Neural progenitor cell (in vitro differentiated cells): ENCODE measurements at places on chromosomes 5 and 9.

GRCh38 chr9:11933926-11934325, 759.3 kb upstream of the TYRP1 start:
- no peak overlapping the region for H3K4me3 ChIP-seq
- no peak overlapping the region for H3K27ac ChIP-seq
- DNase-seq, result no peak
- no peaks in the 10 kb centered on the region for H3K4me1 ChIP-seq
- H3K27me3 ChIP-seq, result no peaks in the 10 kb centered on the region

DNA sequence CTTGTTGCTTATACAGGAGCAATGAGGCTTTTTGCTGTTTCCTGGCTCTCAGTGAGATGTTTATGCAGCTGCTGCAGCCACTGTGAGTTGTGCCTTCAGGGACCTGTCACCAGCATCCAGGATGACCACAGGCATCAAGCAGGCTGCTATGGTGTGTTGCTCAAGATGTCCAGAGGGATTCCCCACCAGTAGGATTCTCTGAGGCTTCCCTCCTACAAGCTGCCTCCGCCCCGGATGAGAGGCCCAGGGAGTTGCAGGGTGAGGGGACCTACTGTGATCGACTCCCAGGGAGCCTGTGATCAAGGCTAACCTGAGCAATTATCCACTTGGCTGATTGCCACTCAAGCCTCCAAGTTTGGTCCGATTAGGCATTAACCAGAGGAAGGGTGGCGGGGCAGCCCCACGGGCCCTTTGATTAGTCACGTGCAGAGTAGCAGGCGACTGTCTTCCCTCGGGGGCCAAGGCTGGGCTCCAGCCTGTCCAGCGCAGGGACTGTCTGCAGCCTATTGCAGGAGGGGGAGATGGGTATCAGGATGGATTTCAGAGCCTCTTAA, 1.8 kb upstream of the FAT2 start:
- no peak overlapping the region for H3K27ac ChIP-seq
- peaks cover 10% of the 10 kb centered on the region for H3K27me3 ChIP-seq
- no peak overlapping the region for H3K4me3 ChIP-seq
- H3K36me3 ChIP-seq, result no peaks in the 10 kb centered on the region

DNA sequence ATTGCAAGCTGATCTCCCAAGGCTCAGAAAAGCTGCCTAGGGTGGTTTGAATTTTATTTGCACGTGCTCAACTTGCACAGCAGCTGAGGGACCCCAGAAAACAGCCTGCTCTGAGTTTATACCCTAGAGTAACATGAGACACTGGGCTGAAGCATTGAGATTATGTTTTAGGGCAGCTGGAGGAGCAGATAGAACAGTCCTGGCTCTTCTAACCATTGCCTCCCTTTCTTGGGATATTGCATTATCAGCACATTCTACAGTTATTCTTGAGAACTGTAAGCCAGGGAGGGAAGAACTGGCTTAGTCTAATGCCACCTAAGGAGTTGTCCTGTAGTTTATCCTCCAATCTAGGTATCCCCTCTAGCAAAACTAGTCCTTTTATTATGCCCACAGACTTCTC, 10.3 kb downstream of the SMC2 start:
- no peaks in the 10 kb centered on the region for H3K27me3 ChIP-seq
- no peak for DNase-seq
- H3K4me1 ChIP-seq, result no peaks in the 10 kb centered on the region
- no peak overlapping the region for H3K27ac ChIP-seq

- H3K27me3 ChIP-seq, result no peaks in the 10 kb centered on the region
- peak overlapping the region; percentile 99 for H3K27ac ChIP-seq
- peak; percentile 86 for DNase-seq
- peaks cover 10% of the 10 kb centered on the region for H3K36me3 ChIP-seq
- peaks cover 79% of the 10 kb centered on the region for H3K4me1 ChIP-seq
These were observed 39.2 kb downstream of the TLE4 start for GRCh38 chr9:79610791-79611614.

GRCh38 chr9:94821098-94821887, 94.8 kb downstream of the AOPEP start:
- no peak for DNase-seq
- H3K27ac ChIP-seq, result no peak overlapping the region
- no peak overlapping the region for H3K4me3 ChIP-seq
- H3K4me1 ChIP-seq, result peaks cover 40% of the 10 kb centered on the region
- H3K36me3 ChIP-seq, result no peaks in the 10 kb centered on the region

DNA sequence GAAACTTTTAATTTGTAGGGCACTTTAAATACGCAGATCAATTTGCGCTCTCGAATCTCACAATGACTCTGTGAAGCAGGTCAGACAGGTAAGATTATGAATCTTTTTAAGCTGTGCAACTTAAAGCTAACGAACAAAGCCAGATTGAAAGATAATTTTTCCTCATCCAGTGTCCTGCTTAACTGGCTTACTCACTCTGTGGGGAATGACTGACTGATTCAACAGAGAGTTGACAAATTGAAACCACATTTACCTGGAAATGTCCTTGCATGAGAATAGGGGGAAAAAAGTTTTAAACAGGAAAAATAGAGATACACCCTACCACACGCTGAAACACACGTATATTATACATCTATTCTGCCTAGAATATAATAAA, 187.9 kb downstream of the MAN2A1 start:
- H3K36me3 ChIP-seq, result no peaks in the 10 kb centered on the region
- DNase-seq, result no peak
- H3K4me3 ChIP-seq, result no peak overlapping the region

GRCh38 chr9:16985559-16986348, 115.3 kb upstream of the BNC2 start:
- no peak for DNase-seq
- H3K4me3 ChIP-seq, result no peak overlapping the region
- no peaks in the 10 kb centered on the region for H3K36me3 ChIP-seq
- peaks cover 7% of the 10 kb centered on the region for H3K4me1 ChIP-seq

DNA sequence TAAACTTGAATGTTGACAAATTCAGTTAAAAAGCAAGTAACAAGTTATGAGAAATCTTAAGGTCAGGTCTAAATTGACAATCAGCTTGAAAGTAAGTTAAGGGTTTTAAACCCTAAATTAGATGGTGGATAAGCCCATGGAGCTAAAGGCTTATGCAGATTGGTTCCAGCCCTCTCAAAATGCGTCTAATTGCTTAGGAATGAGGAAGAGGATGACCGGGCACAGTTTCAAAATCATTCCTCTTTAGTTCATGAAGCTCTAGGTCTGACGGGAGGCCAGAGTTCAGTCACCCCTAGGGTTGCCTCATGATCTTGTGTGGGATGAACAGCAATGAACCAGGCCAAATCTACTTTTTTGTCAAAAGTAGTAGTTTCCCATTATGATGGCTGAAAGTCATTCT, 75.4 kb downstream of the SLC38A9 start:
- H3K27ac ChIP-seq, result no peak overlapping the region
- peak; percentile 12 for DNase-seq
- no peaks in the 10 kb centered on the region for H3K27me3 ChIP-seq
- no peaks in the 10 kb centered on the region for H3K36me3 ChIP-seq
- no peak overlapping the region for H3K4me3 ChIP-seq

DNA sequence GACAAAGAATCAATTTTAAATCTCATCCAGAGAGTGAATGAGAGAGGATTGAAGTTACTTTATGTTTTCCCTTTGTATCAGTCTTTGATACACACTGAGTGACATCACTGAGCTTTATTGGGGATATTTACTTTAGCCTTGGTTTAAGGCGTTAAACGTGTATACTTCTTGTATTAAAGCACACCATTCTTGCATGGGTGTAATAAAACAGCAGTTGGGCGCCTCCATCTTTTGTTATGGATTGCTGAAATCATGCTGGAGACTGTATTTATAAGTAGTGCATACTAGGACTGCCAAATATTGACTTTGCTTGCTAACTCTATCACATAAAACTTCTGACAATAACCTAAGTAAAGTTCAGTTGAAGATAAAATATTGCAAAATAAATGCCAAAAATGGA, 1755.8 kb upstream of the WWC1 start:
- peaks cover 14% of the 10 kb centered on the region for H3K4me1 ChIP-seq
- no peaks in the 10 kb centered on the region for H3K36me3 ChIP-seq
- no peaks in the 10 kb centered on the region for H3K27me3 ChIP-seq
- no peak overlapping the region for H3K27ac ChIP-seq

DNA sequence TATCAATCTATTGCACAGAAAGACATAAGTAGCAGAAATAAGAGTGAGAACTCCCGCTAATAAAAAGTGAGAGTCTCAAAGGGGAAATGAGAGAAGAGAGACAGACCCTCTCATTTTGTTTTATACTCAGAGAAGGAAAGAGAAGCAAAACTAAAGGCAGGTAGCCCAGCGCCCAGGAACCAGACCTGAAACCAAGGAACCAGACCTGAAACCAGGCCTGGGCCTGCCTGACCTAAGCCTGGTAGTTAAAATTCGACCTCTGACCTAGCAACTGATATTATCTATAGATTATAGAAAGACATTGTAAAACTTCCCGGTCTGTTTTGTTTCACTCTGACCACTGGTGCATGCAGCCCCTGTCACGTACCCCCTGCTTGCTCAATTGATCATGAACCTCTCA, 134.5 kb upstream of the SEMA6A start:
- H3K27me3 ChIP-seq, result no peaks in the 10 kb centered on the region
- no peaks in the 10 kb centered on the region for H3K4me1 ChIP-seq
- DNase-seq, result no peak
- no peak overlapping the region for H3K27ac ChIP-seq
- no peaks in the 10 kb centered on the region for H3K36me3 ChIP-seq

GRCh38 chr5:143108498-143109128, 294.9 kb downstream of the NR3C1 start:
- H3K4me1 ChIP-seq, result peaks cover 8% of the 10 kb centered on the region
- no peaks in the 10 kb centered on the region for H3K36me3 ChIP-seq
- no peak overlapping the region for H3K4me3 ChIP-seq
- H3K27ac ChIP-seq, result no peak overlapping the region
- H3K27me3 ChIP-seq, result no peaks in the 10 kb centered on the region

DNA sequence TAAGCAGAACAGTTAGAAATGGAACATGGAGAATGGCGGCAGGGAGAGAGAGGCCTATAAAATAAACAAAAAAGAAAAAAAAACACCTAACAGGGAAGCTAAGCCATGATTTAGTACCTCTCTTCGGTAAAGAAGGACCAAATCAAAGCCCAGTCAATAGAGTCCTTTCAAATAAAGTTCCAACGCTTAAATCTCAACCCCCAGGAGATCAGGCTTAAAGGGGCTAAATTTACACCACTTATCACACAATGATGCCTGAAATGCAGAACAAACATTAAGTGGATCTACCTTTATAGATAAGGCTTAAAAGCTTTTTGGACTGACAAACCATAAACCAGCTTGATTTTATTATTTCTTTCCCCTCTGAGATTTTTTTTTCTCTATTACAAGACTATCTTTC, 66.3 kb downstream of the PRELID2 start:
- no peaks in the 10 kb centered on the region for H3K27me3 ChIP-seq
- no peak for DNase-seq
- peaks cover 19% of the 10 kb centered on the region for H3K4me1 ChIP-seq
- no peak overlapping the region for H3K4me3 ChIP-seq
- no peaks in the 10 kb centered on the region for H3K36me3 ChIP-seq

DNA sequence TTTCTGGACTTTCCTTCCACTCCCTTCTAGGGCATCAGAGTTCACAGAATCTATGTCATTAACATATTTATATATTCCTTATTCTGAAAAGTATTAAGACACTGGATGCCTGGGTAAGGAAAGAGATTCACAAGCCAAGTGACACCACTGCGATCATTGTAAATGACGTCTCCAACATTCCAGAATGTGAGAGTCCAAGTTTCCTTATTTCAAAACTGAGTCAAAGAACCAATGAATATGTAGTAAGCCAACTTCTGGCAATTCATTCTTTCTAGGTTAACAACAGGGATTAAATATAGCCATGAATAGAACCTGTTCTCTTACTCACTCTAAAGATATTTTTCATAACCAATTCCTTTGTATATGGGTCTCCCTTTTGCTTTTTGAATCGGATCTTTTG, 18.1 kb downstream of the RAI14 start:
- no peak overlapping the region for H3K4me3 ChIP-seq
- DNase-seq, result no peak
- no peaks in the 10 kb centered on the region for H3K27me3 ChIP-seq
- no peak overlapping the region for H3K27ac ChIP-seq
- peaks cover 35% of the 10 kb centered on the region for H3K4me1 ChIP-seq

- H3K27ac ChIP-seq, result peak overlapping the region; percentile 91
- peaks cover 14% of the 10 kb centered on the region for H3K4me1 ChIP-seq
- peak; percentile 28 for DNase-seq
- no peaks in the 10 kb centered on the region for H3K27me3 ChIP-seq
- H3K4me3 ChIP-seq, result no peak overlapping the region
These were observed 72.7 kb downstream of the SMIM23 start for GRCh38 chr5:171858303-171858702.

DNA sequence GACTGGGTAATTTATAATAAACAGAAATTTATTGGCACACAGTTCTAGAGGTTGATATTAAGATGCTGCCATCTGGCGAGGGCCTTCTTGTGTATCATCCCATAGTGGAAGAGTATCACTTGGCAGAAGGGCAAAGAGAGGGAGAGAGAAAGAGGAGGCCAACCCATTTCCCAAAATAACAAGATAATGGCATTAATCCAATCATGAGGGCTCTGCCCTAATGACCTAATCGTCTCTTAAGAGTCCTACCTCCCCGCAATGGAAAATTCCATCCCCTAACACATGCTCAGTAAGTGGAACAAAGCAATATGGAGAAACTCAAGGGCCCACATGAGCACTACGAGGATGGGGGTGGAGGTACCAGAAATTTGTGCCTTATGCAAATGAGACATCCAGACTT, 17.6 kb upstream of the VDAC1 start:
- H3K27ac ChIP-seq, result no peak overlapping the region
- no peaks in the 10 kb centered on the region for H3K36me3 ChIP-seq
- H3K4me1 ChIP-seq, result peaks cover 6% of the 10 kb centered on the region
- no peak overlapping the region for H3K4me3 ChIP-seq
- no peaks in the 10 kb centered on the region for H3K27me3 ChIP-seq

DNA sequence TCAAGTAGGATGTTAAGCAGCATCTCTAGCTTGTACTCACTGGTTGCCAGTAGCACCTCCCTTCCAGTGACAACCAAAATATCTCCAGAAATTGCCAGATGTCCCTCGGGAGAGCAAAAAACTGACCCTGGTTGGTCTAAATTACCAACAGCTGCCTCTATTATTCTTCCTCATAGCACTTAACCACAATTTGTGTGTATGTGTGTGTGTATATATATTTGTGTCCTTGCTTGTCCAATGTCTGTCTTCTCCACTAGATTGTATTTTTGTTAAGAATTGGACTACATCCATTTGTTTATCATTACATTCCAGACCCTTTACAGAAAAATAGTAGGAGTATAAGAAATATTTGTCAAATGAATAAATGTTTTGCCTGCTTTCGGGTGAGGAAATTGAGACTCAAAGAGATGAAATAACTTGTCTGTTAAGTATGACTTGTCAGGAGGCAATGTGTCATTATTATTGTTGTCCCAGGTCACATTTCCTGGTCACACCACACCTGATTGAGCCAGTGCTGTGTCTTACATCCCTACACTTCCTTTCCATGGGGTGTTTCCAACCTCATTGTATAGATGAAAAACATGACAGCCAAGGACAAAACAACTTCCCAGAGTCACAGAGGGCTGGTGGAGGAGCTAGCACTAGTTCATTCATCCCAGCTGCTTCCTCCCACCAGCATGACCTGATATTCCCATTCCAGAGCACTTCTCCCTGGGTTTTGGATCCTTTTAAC, 11.4 kb upstream of the GRPEL2 start:
- DNase-seq, result no peak
- H3K4me3 ChIP-seq, result no peak overlapping the region
- no peaks in the 10 kb centered on the region for H3K27me3 ChIP-seq
- H3K27ac ChIP-seq, result no peak overlapping the region

GRCh38 chr5:128537221-128537999, 635 bp downstream of the FBN2 start:
- peak; percentile 73 for DNase-seq
- no peaks in the 10 kb centered on the region for H3K36me3 ChIP-seq
- peaks cover 30% of the 10 kb centered on the region for H3K27me3 ChIP-seq
- peaks cover 13% of the 10 kb centered on the region for H3K4me1 ChIP-seq
- H3K4me3 ChIP-seq, result peak overlapping the region; percentile 82
